ENCODE measurements at places on chromosomes 5 and 9. TPM values are rescaled to one million over a fixed set of nuclear protein-coding genes. Genes with fewer than 3 reads are reported as not detected.
A peak's percentile ranks its signal among the peaks of the same experiment; 100 is the strongest.

SGCD gene
- total RNA-seq = not detected

GRCh38 chr9:107218829-107219485 lies 64.1 kb upstream of the RAD23B start:
- no peaks in the 10 kb centered on the region for H3K36me3 ChIP-seq
- H3K27me3 ChIP-seq = no peaks in the 10 kb centered on the region
- peaks cover 1% of the 10 kb centered on the region for H3K4me1 ChIP-seq
- DNase-seq = no peak
- H3K4me3 ChIP-seq = no peak overlapping the region

DNA sequence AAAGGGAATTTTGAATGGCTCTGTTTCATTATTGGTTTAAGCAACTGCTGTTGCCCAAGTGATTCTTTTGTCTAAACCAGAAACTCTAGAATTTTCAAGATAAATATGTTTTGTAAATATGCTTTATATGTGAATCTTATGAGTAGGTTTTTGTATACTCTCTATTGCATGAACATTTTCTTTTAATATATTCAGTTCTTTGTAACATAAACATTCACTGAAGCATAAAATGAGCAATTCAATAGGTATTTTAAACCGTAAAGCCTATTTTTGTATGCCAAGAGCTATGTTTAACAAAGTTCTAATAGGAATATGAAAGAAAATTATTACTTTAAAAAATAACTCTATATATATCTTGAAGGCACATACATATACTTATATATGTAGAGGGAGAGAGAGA lies 293.1 kb downstream of the PSAT1 start:
- no peaks in the 10 kb centered on the region for H3K4me1 ChIP-seq
- no peak overlapping the region for H3K4me3 ChIP-seq
- H3K36me3 ChIP-seq = no peaks in the 10 kb centered on the region
- no peaks in the 10 kb centered on the region for H3K27me3 ChIP-seq
- H3K27ac ChIP-seq = no peak overlapping the region

DNA sequence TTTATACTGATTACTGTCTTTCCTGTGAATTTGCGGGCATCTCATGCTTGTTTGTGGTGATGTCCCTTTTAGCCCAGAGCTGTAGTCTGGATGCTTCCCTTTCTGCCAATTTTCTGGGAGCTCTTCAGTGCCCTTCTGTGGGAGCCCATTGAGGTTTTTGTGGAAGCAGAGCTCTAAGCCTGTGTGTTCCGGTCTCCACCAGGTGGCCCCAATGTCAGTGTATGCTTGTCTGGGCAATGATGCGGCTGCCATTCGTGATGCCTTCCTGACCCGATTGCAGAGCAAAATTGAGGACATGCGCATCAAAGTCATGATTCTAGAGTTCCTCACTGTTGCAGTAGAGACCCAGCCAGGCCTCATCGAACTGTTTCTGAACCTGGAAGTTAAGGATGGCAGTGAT lies 35.1 kb downstream of the SH3GLB2 start:
- no peak overlapping the region for H3K27ac ChIP-seq
- peaks cover 32% of the 10 kb centered on the region for H3K36me3 ChIP-seq
- H3K4me1 ChIP-seq = no peaks in the 10 kb centered on the region
- no peak overlapping the region for H3K4me3 ChIP-seq
- DNase-seq = no peak

- no peak overlapping the region for H3K4me3 ChIP-seq
- no peaks in the 10 kb centered on the region for H3K36me3 ChIP-seq
Measured at GRCh38 chr5:146084376-146084775, 21.0 kb downstream of the PLAC8L1 start.

DBH gene
- not detected for total RNA-seq

- no peak for DNase-seq
- H3K4me3 ChIP-seq = no peak overlapping the region
- H3K27ac ChIP-seq = no peak overlapping the region
- H3K27me3 ChIP-seq = no peaks in the 10 kb centered on the region
- no peaks in the 10 kb centered on the region for H3K4me1 ChIP-seq
Measured at GRCh38 chr9:129918296-129918950, 83.2 kb downstream of the USP20 start.

DNA sequence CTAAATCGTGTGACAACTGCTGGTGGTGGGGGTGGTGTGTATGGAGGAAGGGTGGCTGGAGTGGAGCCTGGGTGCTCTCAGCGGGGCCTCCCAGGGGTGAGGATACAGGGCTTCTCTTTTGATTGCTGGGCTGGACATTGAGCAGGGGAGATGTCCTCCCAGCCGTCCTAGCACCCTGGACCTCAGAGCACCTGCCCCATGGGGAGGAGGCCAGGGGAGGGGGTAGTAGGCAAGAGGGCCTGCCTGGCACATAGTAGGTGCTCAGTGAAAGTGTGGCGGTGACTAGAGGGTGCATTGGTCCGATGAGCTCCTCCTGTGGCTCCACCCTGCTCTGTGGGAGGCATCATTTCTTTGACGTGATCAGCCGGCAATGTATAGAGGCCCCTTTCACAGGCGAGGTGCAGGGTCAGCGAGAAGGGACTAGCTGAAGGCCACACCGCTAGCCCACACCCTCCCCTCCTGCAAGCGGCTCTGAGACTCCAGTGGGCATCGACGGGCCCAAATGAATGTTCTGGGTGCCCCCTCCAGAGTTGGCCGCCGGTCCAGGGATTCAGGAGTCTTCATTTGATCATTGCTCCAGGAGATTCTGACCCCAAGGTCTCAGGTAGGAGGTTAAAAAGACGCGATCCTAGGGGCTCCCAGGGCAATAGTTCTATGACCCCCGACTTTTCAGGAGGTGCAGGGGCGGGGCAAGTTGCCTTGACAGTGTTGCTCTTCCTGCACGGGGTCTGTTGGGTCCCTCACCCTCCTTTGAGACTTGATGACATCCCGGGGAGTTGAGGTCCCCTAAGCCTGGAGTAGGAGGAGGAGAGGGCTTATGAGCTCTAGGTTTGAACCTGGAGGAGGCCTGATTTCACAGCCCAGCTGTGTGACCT lies 255.5 kb downstream of the PBX3 start:
- H3K4me1 ChIP-seq = no peaks in the 10 kb centered on the region
- no peak overlapping the region for H3K4me3 ChIP-seq
- peaks cover 15% of the 10 kb centered on the region for H3K27me3 ChIP-seq

DNA sequence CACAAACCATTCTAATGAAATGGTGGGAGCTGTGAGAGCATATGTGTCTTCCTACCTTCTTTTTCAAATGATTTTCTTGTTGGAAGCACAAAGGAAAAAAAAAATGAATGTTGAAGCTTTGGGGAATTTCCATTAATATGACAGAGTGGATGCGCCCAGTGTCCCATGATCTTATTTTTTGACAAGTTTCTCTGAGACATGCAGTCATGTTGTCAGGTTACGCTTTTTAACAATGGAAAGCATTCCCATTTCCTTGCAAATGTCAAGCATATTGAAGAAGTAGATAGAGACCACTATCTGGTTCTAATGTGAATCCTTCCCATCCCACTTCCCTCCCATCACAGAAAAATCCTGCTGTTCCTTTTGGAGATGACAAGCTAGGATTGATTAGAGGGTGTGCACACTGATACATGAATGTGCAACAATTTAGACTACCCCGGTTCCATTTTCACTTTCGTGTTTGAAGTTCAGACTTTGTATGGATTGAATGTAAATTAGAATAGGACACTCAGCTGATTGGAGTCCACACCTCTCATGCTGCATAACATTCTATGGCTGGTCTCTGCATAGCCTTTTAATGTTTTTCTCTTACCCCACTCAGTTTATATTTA lies 919.4 kb downstream of the TLE4 start:
- no peak for DNase-seq
- no peaks in the 10 kb centered on the region for H3K4me1 ChIP-seq
- no peak overlapping the region for H3K27ac ChIP-seq
- no peak overlapping the region for H3K4me3 ChIP-seq
- H3K27me3 ChIP-seq = no peaks in the 10 kb centered on the region

GRCh38 chr9:114177423-114178064 lies 22.2 kb downstream of the COL27A1 start:
- H3K4me3 ChIP-seq = no peak overlapping the region
- H3K4me1 ChIP-seq = no peaks in the 10 kb centered on the region
- no peak for DNase-seq
- H3K27ac ChIP-seq = no peak overlapping the region
- no peaks in the 10 kb centered on the region for H3K36me3 ChIP-seq
- H3K27me3 ChIP-seq = no peaks in the 10 kb centered on the region

DNA sequence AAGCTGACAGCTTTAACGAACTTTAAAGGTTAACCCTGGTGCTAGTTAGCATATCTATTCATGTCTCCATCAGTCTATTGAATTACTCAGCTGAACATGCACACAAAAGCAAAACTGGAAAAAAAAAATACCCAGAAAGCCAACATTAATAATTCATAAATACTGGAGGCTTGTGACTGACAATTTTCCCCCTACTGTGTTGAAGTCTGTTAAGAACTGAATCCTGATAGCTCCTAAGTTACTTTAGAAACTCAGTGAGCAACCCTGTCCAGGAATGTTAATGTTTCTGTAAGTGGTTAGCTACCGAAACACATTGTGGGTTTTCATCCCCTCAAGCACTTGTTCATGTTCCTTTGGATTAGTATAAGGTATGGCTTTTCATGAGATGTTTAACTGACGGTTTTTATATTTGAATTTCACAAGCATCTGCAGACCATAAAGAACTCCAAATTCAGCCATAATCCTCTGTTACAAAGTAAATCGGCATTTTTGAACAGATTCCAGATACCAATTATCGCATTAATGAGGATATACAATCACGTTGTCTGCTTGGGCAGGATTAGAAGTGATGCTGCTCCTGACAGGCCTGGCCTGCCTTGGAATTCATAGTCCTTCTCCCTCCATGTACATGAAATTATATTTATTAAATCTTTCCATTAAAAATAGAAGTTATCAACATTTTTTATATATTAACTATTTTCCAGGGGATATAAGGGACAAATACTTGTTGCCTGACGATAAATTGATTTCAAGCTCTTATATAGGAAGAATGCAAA lies 331.2 kb downstream of the TLE4 start:
- DNase-seq = no peak
- no peaks in the 10 kb centered on the region for H3K4me1 ChIP-seq
- H3K27ac ChIP-seq = no peak overlapping the region
- no peak overlapping the region for H3K4me3 ChIP-seq
- peaks cover 4% of the 10 kb centered on the region for H3K27me3 ChIP-seq

- no peak for DNase-seq
- peaks cover 22% of the 10 kb centered on the region for H3K4me1 ChIP-seq
- H3K4me3 ChIP-seq = no peak overlapping the region
- H3K27ac ChIP-seq = no peak overlapping the region
Measured at GRCh38 chr5:179766726-179767455, 26.9 kb upstream of the LTC4S start.

DNA sequence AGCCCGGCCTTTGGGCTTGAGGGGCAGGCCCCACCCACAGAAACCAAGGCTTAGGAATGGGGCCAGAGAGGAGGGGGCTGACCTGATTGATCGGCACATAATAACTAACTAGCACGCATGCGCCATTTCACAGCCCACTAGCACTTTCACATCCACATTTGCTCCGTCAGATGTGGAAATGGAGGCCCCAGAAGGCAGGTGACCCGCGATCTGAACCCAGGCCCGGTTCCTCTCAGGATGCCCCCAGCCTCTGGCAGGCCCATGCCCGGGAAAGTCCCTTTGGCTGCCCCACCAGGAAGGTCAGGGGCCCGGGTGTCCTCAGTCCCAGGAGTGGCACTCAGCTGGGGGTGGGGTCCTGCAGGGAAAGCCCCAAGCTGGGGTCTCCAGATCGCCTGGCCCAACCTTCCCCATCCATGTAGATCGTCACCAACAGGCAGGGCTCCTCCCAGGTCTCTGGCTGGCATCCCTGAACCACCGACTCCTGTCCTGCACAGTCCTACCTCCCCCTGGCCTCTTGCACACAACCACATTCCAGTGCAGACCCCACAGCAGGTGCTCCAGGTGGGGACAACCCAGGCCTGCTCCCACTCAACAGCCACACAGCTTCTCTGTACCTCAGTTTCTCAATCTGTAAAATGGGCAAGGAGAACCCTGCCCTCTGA lies 46.7 kb downstream of the VAV2 start:
- no peak overlapping the region for H3K4me3 ChIP-seq
- no peak overlapping the region for H3K27ac ChIP-seq
- no peaks in the 10 kb centered on the region for H3K27me3 ChIP-seq
- DNase-seq = no peak

DNA sequence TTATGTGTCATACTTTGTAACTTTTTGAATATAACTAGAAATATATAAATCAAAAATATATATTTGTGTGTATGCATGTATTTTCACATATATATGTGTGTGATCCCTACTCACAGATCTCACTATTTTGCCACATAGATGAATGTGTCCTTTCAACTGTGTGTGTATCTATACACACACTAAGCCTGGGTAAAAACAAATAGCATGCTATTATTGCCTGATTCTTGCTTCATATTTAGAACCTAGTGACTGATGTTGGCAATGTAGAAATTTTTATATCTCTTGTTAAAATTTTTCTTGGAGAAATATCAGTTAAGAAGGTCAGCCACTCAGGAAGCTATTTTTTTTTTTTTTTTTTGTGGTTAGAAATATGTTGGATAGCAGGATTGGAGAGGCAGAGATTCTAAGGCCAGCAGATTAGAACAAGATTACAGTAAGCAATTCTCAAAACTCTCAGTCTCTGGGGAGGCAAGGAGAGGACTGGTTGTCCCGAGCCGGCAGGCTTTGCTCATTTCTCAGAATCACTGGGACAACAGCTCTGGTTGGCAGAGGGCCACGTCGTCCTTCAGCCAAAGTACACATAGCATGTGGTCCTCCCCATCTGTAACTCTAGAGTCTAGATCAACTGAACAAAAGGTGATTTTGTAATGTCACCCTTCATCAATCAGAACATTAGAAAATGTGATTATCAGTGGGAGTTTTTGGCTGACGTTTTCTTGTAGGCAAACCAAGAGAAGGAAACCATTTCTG lies 19.7 kb downstream of the C6 start:
- no peak overlapping the region for H3K4me3 ChIP-seq
- no peaks in the 10 kb centered on the region for H3K27me3 ChIP-seq
- H3K36me3 ChIP-seq = no peaks in the 10 kb centered on the region
- H3K27ac ChIP-seq = no peak overlapping the region
- H3K4me1 ChIP-seq = no peaks in the 10 kb centered on the region
- no peak for DNase-seq

BARHL1 gene
- not detected for total RNA-seq

- H3K36me3 ChIP-seq = no peaks in the 10 kb centered on the region
- H3K27me3 ChIP-seq = no peaks in the 10 kb centered on the region
- H3K4me1 ChIP-seq = peaks cover 14% of the 10 kb centered on the region
- no peak overlapping the region for H3K4me3 ChIP-seq
- DNase-seq = no peak
Measured at GRCh38 chr5:39169081-39169480, 50.3 kb downstream of the FYB1 start.

IFNB1 gene
- not detected for total RNA-seq

DNA sequence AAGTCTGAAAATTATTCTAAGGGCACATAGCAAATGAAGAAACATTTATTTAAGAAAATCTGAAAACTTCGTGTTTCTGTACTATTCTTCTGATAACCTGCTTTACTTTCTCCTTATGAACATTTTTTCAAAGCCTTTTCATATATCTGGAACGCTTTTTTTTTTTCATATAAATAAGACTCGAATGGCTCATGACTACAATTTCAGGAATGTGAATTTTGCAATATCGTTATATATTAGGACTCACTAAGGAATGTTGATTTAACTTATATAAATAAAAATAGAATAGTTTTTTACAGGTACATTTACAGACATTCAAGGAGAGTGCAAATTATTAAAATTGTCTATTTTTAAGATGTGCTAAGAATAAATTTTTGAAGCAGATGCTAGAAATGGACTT lies 42.9 kb downstream of the GPBP1 start:
- no peak for DNase-seq
- peaks cover 45% of the 10 kb centered on the region for H3K4me1 ChIP-seq
- H3K27me3 ChIP-seq = no peaks in the 10 kb centered on the region
- H3K36me3 ChIP-seq = peaks cover 11% of the 10 kb centered on the region
- H3K4me3 ChIP-seq = no peak overlapping the region
- H3K27ac ChIP-seq = peak overlapping the region; percentile 48

SLC6A3 gene
- total RNA-seq = not detected

Measured in PC-9 (cell line).